ENCODE measurements at places on chromosomes 7 and 10.
A peak's percentile ranks its signal among the peaks of the same experiment; 100 is the strongest.

GRCh38 chr7:130932667-130933432 lies 198.8 kb upstream of the KLF14 start:
- no peak for DNase-seq

DNA sequence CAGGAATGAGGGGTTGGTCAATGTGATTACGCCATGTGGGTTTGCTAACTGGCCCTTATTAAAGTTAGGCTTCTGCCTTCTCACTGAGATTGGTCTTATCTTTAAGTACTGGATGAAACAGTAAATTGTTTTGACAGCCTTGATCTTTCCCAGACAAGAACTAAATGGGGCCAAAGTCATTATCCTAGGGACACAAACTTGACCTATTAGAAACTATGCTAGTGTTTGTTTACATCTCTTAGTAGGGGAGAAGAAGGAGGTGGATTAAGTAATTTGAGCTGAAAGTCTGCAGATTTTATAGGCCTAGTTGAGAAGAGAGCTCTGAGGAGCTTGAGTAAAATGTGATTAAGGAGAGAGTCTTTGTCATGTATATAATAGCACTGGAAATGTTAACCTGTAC lies 386.9 kb downstream of the HTR7 start:
- no peak for DNase-seq

GRCh38 chr10:132631338-132631735 lies 93.8 kb downstream of the INPP5A start:
- no peak for DNase-seq

DNA sequence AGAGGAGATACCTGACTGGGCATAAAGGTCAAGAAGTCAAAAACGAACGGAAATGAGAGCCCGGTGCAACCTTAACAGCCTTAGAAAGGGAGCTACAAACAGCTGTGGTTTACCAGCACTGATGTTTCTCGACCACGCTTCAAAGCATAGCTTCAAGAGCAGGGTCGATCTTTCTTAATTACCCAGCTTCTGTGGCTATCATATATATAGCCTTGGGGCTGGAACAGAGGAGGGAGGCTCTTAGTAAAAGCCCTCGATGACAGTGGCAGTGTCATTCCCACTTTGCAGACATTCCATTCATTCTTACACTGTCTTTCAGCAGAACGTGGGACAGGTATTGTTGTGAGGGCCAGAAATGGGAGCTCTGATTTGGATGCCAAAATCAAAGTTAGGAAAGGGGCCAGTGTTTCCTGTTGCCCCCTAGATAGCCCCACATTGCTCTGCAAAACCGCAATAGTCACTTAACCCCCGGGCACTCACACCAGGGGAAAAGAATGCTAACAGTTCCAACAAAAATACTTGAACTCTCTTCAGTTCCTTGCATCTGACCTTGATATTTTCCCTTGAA lies 141.5 kb downstream of the MTPAP start:
- no peak for DNase-seq

DNA sequence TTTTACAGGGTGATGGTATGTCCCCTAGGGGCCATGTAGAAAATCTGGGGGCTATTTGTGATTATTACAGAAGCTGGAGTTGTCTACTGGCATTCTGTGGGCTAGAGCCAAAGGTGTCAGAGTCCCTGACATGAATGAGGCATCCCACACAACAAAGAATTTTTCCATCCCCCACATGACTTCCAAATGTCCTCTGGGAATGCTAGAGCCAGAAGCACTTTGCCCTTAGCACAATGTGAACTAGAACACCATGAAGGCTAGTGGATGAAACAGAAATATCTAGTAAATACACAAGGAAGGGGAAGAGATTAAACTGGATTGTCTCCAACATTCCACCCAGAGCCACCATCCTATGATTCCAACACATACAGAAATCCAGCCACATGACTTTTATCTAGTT lies 46.9 kb downstream of the FAM13C start:
- DNase-seq, result no peak

GRCh38 chr10:123203393-123204126 lies 49.4 kb downstream of the BUB3 start:
- DNase-seq, result no peak

- DNase-seq, result no peak
Observed at GRCh38 chr7:104552102-104552501, 223.7 kb downstream of the LHFPL3 start.

- no peak for DNase-seq
Observed at GRCh38 chr7:157693071-157693520, 356.3 kb downstream of the DNAJB6 start.

DNA sequence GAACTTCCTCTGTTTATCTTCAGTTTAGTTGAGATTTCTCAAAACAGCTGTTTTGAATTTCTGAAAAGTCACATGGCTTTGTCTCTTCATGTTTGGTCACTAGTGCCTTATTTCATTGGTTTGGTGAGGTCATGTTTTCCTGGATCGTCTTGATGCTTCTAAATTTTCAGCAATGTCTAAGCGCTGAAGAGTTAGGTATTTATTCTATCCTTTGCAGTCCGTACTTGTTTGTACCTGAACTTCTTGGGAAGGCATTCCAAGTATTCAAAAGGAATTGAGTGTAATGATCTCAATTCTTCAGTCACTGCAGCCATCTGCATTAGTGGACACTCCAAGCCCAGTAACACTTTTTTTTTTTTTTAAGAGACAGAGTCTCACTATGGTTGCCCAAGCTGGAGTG lies 67.7 kb downstream of the HERC4 start:
- DNase-seq, result no peak

- no peak for DNase-seq
Observed at GRCh38 chr10:72041491-72041890, 46.9 kb downstream of the SPOCK2 start.

- peak; percentile 27 for DNase-seq
Observed at GRCh38 chr10:51700228-51700817, 928 bp upstream of the CSTF2T start.

DNA sequence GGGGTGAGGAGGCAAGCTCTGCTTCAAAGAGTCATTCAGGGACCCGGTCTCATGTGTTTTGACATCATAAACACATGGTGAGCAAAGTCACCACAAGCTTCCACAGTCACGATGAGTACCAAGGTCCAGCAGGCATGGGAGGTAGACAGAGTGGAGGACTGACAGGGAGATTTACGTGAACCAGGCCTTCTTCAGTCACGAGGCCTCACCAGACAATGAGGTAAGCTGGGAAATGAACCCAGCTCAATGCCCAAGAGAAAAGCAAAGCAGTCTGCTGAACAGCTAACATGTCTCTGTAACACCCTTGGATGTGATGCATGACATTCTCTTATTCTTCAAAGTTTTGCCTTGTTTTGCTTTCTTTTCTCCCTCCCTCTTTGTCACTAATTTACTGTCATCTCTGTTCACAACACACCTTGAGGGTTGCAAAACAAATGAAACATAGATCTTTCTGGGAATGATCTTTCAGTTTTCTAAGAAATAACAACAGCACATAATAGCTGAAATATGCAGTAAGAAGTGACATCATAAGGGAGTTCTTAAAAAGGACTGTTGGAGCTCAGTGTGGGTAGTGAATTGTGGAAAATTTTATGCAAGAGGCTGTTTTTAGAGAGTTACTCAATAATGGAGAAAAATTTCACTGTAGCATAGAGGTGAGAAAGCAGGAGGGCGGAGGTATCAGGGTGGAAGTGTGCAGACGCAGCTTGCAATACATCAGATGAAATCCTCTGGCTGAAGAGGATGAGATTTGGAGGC lies 9.0 kb downstream of the PPP1R17 start:
- no peak for DNase-seq

DNA sequence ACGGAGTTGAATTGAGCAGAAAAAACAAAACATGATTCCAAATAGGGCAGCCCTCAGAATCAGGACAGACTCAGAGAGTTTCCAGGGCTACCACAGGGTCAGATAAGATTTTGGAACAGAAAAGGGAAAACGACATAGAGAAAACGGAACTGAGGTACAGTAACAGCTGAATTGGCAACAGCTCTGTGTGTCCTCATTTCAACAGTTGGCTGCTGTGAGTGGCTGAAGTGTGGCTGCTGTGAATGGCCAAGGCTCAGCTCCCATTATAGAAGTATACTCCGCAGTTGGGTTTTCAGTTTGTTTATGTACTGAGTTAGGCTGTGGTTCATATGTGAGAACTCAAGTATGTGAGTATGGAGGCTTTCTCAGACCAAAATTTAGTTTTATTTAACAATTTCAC lies 32.0 kb downstream of the ANTXRL start:
- no peak for DNase-seq

DNA sequence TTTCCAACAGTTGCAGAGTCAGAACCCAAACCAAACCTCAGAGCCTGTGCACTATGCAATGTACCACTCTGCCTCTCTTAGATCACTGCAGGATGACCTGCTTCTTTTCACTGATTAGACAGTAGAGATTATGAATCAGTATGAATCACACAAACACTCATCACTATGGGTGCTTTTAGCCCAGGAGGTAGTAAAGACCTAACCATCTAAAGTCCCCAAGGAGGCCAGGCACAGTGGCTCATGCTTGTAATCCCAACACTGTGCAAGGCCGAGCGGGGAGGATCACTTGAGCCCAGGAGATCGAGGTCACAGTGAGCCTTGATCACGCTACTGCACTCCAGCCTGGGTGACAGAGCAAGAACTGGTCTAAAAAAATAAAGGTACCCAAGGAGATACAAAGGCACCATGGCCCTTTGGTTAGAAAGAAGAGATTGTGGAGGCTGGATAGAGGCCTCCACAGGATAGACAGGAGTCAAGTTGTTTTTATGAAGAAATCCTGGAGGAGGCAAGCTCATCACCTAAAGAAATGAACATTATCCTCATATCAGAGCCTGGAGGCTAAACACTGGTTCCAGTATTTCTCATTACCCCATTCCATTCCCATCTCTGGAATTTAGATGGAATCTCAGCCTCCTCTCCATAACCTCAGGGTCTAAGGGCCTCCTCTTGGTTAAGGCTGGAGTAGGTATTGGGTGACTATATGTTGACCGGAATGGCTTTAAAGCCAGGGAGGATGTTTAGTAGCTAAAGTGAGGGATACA lies 12.9 kb downstream of the SEC31B start:
- peak; percentile 10 for DNase-seq

DNA sequence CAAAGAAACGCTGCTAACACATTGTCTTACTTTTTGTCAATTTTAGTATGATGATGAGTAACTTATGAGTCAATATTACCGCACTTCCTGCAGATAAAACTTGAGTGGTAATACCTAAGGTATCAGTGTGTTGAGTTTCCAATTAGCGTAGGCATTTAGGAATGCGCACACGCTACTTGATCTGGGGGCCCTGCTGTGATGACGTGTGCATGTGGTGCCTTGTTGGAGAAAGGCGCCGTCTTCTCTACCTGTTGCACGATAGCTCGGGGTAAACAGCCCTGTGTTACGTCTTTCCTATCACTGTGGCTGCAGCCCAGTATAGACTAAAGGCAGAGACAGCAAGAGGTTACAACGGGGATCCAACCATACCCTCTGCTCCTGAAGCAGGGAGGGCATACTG lies 476.8 kb upstream of the ADARB2 start:
- DNase-seq, result no peak

DNA sequence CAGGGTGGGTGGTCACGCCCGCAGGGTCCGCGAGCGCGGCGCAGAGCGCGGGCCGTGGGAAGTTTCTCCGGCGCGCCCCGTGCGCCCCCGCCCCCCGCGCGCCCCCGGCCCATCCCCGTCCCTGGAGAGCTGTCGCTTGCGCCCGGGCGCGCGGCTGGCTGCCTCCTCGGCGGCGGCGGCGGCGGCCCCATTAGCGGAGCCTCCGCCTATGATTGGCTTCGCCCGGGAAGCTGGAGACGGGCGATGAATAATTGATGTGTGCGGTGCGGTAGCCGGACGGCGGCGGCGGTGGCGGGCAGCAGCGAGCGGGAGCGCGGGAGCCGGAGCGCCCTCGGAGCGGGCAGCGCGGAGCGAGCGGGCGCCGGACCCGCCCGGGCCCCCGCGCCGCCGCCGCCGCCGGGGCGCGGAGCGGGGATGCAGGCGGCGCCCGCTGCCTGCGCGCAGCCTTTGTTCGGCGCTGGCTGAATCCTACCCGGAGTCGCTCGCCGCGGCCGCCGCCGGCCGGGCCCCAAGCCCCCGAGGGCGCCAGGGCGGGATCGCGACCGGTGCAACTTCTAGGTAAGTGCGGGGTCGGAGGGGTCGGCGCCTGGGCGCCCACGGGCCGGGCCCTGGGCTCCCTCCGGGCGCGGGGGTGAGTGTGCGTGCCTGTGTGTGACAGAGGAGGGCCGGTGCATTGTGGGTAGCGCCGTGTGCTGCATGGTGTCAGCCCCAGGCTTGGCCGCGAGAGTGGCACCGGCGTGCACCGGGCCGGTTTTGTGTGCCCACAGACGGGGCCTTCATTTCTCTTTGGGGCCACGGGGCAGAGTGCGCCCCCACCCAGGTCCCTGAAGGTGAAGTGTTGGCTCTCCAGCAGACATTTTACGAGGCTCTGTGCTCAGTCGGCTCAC lies 103.8 kb upstream of the PPIF start:
- peak; percentile 67 for DNase-seq

GRCh38 chr7:46032942-46033341 lies 111.9 kb upstream of the IGFBP3 start:
- no peak for DNase-seq

GRCh38 chr7:89772276-89772675 lies 382.0 kb upstream of the STEAP1 start:
- no peak for DNase-seq

- DNase-seq, result no peak
Observed at GRCh38 chr7:146731185-146731584, 614.6 kb downstream of the CNTNAP2 start.

DNA sequence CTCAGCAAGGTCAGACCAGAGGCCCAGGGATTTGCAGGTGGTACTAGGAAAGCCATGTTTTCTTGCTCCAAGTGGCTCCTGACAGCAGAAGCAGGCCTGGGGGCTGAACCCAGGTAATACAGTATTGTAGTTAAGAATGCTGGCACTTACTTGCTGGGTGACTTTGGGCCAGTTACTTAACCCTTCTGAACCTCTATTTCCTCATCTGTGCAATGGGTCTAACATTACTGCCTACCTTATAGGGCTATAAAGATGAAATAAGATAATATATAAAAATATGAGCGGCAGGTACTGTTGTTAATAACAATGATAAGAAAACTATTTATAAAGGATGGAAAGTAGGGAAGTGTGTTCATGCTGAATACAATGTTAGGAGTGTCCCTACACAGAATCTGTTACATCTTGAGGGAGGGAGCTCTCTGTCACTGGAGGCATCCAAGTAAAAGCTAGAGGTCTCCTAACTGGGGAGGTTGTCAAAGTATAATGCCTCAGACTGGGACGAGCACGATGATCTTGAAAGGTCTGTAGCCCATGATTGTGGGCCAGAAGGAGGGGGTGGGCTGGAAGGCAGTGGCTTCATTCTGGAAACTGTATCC lies 26.9 kb downstream of the ADAMTS14 start:
- no peak for DNase-seq
